T-helper 2 cell (primary cell): ENCODE measurements at places on chromosomes 5 and 9.

DNA sequence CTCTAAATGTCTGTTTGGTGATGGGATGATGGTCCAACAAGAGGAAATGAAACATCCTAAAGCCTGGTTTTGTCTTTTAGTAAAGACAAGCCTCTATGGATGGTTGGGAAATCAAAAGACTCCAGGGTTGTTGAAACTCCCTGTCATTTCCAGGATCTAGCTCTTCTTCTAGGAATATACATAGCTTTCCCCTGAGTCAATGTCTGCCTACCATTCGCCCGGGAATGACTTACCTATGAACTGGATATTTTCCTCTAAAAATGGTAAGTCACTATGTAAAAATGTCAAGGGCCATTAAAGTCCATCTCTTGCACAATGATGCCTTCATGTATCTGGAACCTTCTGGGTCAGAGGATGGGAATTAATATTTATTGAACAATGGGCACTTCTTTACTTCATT, 11.1 kb upstream of the KIF12 start:
- no peak for DNase-seq

GRCh38 chr9:22079873-22080341, 70.8 kb upstream of the CDKN2B start:
- no peak for DNase-seq

DNA sequence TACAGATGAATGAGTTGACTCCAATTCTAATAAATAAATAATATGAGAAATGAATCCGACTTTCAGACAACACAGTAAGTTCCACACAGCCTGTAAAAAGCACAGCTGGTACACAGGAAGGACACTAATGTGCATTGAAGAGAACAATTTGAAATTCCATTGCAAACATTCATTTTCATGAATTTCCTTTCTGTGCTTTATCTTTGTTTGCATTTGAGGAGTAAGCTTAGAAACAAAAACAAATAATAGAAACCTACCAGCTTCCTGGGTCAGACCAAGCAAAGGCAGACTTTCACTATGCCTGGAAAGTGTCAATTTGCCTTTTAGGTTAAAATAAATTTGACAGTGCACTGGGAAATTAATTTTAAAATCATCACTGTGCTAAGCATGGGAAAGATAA, 143.8 kb upstream of the VLDLR start:
- no peak for DNase-seq

DNA sequence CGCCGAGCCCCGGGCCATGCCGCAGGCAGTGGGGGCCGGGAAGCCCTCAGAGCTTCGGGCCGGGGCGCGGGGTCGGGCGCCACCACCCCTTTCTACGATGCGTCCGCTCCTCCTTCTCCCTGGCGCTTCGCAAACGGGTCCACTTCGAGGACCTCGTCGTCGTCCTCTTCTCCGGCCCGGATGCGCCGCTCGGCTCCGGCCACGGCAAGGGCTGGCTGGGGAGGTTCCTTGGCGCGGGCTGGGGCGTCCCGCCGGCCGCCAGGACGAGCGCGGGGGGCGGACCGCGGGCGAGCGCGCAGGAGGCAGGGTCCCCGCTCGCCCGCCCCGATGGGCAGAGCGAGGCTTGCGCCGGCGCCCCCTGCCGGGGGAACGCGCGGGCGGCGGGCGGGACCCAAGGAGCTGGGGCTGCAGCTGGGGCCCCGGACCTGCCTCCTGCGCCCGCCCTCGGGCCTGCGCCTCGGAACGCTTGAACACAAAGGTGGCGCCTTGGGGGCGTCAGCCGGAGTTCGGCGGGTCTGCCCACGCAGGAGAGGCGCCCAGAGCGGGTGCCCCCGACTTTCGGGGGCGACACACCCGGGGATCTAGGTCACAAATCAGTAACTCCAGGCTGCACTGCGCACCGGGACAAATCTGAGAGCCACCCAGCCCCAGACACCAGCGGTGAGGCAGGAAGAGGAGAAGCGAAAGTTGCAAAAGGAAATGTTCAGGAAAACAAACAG, at the start of gene ROR2:
TSS of gene ROR2 (minus strand) at position 283 of the 719 bp plus-strand sequence.
- peak; percentile 56 for DNase-seq

DNA sequence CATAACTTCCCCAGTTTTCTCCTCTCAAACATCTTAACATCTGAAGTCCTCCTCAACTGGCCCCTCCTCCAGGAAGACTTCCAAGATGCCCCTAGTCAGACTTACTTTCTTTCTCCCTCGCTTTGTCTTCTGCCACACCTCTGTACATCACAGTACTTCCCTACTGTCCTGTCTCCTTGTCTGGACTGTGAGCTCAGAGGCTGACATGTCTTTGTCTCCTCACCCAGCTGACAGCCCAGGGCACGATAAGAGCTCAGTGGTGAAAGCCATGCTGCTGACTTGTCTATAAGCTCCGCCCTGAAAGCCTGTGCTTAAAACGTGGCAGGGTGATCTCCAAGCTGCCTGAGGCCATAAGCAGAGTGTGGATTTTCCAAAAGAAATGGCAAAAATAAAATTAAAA, 33.0 kb upstream of the SLC25A51 start:
- no peak for DNase-seq
